CD4-positive, alpha-beta T cell treated with Interleukin-15 for 4 hours (primary cell): ENCODE measurements at places on chromosomes 12 and 14.

DNA sequence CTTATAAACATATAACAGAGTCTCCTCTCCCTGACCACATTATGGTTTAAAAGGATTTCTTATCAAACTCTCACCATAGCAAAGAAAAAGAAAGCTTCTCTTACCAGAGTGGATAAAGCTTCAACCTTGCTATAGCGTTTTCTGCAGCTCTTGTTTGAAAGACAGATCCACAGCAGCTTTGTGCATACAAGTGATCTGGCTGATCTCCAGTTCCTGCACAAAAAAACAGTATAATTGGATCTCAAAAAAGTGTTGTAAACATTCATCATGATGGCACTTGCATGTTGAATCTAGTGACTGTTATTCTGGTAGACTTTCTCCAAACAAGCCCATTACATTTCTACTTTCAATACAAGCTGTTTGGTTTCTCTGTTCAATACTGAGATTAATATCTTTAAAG is 178.9 kb upstream of the MGAT4C start:
- DNase-seq: no peak

- DNase-seq: no peak
Observed at GRCh38 chr12:125001636-125002035, 8.2 kb downstream of the BRI3BP start.

DNA sequence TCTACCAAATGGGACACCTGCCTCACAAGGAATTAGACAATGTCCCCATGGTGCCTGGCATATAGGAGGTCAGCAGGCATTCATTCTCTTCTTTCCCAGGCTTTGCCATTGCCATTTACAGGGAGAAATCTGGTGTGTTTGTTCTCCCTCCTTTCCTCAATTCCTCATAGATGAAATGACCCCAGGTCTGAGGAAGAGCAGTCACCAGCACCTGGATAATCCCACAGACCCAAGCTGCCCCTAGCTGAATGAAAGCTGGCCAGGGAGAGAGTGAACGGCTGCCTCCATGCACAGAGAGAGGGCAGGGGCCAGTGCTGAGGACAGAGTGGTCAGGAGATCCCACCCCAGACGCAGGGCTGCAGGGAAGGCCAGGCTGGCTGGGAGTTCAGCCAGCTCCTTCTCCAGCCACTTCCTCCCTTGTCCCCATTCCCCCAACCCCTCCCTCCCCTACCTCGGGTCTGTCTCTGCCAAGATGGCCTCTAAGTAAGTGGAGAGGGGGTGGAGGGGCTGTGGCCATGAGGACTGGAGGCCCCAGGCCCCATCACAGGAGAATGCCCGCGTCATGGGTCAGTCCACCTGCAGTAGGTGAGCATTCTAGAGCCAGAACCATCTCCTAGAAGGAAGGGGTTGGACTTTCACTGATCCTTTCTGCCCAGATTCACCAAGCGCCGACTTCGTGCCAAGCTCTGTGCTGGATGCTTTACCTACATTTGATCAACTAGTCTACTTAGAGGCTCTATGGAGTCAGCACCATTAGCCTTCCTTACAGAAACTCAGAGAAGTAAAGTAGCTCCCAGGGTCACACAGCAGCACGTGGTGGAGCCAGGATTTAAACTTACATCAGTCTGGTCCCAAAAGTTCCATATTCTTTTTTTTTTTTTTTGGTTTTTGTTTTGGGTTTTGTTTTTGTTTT is 2.0 kb upstream of the KRT4 start:
- no peak for DNase-seq

DNA sequence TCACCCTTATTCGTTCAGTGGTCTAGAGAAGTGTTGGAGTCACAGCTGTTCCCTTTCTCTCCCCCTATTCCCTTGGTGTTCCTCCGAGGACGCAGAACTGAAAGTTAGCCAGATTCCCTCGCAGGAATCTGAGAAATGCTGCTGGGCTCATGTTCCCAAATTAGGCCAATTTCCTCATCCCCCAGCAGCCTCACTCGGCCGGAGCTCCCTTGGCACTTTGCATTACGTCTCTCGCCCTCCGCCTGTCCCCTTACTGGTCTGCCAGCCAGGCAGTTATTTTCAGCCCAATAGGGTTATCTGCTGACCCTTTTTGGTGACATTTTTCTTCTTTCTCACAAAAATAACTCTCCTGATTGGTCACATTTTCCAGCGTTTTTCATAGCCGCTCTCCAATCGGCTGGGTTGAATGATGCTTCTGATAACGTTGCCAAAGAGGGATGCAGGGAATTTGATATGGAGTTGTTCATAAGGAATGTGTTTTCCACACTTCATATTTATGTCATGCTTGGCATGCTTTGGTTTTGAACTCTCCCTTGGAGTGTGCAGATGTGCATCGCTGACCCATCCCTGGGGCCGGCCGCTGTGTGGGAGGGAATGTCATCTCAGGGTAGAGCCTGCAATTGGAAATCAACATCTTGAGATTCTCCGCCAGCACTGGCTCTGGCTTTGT is 9.9 kb downstream of the IFT43 start:
- DNase-seq: no peak

- peak; percentile 80 for DNase-seq
Observed at GRCh38 chr12:101839324-101840283, 8.8 kb upstream of the GNPTAB start.

- DNase-seq: peak; percentile 63
Observed at GRCh38 chr12:10721651-10722501, 1.2 kb downstream of the YBX3 start.
